ENCODE measurements at places on chromosomes 16 and 17.
A peak's percentile ranks its signal among the peaks of the same experiment; 100 is the strongest.

- DNase-seq = no peak
These were observed 112.8 kb downstream of the IRX5 start for GRCh38 chr16:55043499-55043898.

DNA sequence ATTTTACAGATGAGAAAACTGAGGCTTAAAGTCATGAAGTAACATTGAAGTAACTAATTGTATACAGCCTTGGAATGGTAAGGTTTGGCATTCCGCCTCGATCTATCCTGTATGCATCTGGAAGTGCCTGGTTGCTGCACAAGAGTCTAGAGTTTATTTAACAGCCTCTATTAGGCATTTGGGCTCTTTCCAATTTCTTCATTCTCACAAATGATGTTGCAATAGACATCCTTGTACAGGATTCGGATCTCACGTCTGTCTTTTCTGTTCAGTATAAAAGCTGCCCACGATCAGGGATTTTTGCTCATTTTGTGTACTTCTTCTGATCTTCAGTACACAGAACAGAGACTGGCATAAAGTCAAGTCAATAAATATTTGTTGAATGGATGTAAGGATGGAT, 100.5 kb downstream of the AIPL1 start:
- no peak for DNase-seq

- no peak for DNase-seq
These were observed 53.0 kb downstream of the SF3B3 start for GRCh38 chr16:70576431-70577255.

DNA sequence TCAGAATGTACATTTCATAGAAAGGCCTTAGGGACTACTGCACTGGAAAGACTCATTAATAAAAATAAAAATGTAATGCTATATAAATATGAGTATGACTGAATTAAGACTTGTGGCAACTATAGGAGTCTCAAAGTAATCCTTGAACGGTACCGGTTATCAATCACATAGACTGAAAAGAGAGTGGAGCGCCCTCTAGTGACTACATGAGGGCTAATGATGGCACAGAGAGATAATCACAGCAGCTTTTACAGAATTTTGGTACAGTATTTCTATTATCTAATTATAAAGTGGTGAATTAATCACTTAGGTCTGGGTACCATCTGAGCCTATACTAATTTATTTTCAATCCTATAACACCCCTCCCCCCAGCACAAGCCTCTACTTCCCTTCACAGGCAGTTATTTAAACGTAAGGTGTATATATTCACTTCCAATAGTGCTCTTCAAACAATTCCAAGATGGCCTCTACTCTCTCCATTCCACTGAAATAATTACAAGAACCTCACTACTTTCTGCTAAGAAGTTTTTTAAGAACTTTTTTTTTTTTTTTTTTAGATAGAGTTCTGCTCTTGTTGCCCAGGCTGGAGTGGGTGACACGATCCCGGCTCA, 40.7 kb upstream of the ANKFY1 start:
- DNase-seq = peak; percentile 68

DNA sequence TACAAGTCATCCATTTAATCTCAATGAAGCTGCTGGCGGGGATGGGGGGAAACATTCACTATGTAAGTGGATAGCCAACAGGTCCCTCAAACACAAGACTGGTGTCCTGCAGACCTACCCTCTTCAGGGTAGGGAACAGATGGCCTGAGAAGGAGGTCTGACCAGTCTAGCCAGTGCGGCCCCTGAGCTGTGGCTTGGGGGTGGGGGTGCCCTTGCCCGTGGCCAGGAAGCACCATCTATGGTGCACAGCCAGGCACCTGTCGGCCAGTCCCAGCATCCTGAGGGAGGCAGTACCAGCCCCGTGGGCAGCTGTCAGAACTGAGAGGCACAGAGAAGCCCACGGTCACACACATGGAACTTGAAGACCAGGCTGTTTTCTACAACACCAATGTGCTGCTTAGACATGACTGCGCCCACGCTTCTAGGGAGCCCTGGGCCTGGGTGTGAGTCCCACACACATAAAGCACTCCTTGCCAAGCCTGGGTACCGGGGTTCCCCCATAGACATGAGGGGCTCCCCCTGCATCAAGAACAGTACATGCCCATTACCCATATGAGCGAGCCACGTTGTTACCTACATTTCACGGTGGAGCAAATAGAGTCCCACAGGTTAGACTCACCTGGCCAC, 40.9 kb downstream of the RMI2 start:
- DNase-seq = no peak

GRCh38 chr17:29179232-29180033, 765 bp downstream of the MYO18A start:
- DNase-seq = no peak

- no peak for DNase-seq
These were observed 14.0 kb downstream of the CCR7 start for GRCh38 chr17:40551091-40551878.

GRCh38 chr17:39735882-39736281, 1.9 kb upstream of the GRB7 start:
- no peak for DNase-seq

DNA sequence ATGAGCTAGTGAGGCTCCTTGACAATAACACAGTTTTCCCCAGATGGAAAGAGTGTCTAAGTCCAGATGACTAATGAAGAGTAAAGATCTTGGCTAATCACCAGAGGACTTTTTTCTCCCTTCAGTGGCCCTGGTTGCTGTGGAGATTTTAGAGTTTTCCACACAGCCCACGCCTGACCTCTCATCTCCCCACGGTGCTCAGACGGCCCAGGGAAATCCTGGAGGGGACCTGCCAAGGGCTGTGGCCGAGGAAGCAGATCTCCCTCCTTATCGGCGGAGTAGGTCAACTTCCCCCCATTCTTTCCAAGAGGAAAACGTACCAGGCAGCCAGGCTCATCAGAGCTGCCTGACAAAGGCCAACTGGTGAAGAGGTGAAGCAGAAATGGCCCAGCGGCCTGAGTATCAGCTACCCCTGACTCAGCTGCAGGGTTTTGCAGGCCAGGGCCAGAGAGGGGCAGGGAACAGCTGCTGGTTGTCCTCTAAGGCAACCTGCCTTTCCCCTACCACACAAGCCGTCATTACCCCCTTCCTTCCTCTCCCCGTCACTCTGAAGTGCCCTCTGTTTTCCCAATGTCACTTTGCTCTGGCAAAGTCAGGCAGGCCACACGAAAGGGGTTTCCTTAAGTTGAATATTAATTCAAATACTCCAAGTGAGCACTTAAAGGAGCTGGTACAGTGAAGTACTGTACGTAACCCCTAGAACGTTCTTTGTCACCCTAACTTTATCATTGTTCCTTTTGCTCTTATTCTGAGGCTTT, 140.2 kb upstream of the ADAMTS18 start:
- DNase-seq = no peak

DNA sequence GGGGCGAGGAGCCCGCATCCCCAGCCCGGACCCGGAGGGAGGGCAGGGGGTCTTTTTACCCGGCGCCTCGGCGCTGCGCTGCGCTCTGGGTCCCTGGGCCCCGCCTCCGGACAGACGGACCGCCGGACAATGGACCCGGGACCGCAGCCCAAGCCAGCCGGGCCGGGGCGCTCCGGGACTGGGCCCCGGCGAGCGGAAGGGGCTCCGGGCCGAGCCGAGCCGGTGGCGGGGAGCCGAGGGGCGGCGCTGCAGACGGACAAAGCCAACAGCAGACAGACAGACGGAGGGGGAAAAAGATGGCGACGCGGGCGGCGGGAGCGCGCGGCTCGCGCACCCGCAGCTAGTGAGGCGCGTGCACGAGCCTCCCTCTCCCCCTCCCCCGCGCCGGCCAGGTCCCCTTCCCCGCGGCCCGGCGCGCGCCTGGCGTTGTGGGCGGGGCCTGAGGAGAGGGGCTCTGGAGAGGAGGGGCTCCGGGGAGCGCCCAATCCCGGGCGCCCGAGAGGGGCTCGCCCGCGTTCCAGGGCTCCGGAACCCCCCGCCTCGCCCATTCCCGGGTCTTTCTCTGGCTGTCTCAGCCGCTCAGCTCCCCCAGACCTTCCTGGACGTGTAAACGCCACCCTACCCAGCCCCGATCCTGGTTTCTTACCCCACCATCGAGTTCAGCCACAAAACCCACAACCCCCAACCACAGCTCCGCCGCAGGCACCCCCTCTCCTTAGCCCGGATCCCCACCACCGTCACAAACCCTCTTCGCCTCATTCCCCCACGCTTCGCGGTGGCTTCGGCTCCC, at the start of gene ZNF821:
TSS of gene ZNF821 (minus strand) at position 334 of the 790 bp plus-strand sequence. CDS start 4,236 bp downstream, outside the sequence.
- DNase-seq = peak; percentile 83

- no peak for DNase-seq
These were observed 69.6 kb upstream of the GSE1 start for GRCh38 chr16:85543536-85543935.

DNA sequence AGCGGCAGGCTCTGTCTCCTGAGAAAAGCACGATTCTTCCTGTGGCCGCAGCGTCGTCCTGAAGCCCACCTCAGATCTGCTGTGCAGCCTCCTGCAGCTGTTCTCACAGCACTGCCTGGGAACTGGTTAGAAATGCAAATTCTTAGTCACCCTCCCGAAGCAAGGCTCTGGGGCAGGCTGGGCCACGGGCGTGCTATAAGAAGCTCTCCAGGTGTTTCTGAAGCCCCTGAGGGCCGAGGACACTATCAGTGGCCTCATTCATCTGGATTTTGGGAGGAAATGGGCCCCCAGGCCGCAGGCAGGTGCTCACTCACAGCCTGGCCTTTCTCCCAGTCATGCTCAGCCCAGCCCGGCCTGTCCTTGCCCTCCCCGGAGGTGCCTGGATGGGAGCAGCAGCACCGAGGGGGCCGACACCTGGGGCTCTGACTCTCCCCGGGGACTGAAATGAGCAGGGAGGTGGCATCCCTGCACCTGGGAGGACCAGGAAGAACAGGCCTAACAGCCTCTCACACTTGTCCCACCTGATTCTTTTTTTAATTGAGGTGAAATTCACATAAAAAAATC, 10.4 kb upstream of the NLRC3 start:
- DNase-seq = no peak

DNA sequence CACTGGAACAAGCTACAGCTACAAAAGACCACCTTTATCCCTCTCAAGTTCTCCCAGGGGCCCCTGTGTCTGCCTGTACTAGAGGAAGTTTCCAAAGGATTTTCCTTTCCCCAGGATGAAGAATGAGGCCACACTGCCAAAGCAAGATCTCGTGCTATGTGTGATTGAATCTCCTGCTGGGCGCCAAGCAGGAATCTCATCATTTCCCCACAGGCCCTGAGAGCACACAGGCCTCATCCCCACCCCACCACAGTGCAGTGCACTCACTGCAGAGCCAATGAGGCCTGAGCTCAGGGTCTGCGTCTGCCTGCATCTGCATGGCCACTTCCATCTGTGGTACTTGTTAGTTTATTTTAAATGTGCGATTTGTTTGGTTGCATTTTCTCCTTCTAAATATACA, 387.4 kb upstream of the ASIC2 start:
- DNase-seq = no peak

DNA sequence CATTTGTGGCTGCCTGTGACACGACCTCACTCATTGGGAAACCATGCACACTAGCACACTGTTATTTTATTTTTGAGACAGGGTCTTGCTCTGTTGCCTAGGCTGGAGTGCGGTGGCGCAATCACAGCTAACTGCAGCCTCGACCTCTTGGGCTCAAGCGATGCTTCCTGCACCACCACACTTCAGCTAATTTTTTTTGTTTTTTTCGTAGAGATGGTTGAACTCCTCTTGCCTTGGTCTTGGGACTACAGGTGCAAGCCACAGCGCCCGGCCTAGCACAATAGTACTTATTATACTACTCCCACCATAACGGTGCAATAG, 2.8 kb upstream of the NPTX1 start:
- no peak for DNase-seq

GRCh38 chr17:63652106-63652505, 29.9 kb downstream of the MAP3K3 start:
- DNase-seq = no peak

DNA sequence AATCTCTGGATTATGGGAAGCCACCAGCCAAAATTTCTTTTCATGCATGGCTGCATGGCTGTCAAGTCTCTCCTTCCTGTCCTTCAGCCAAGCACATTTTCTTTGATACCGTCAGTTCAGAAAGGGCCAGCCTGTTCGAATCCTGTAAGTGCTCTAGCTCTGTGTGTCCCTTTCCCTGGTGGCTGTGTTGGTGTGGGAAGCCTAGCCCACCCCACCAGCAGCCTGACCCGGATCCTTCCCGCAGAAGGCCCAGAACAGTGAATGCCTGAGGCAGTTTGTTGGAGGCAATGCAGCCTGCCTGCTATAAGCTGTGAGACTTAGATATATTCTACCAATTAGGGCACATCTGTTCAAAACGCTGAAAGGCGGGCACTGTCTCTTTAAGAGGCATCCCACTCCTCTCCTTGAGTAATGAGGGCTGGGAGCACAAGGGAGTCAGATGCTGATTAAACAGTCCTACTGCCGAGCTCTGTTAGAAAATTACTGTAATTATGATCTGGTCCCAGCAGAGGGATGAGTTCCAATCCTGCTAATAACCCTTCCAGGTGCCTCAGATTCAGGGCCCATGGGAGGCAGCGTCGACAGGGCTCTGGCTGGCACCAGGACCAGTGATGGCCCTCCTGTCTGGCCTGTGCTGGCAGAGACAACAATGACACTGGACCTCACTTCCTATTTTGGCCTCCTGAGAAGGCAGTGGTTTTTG, 18.4 kb downstream of the SNX11 start:
- no peak for DNase-seq

- DNase-seq = no peak
These were observed 16.4 kb downstream of the CLEC19A start for GRCh38 chr16:19301931-19302330.

GRCh38 chr17:55434721-55435120, 13.1 kb upstream of the MMD start:
- DNase-seq = no peak

- DNase-seq = no peak
These were observed 45.8 kb downstream of the NOS2 start for GRCh38 chr17:27754549-27754948.

- DNase-seq = no peak
These were observed 40.7 kb upstream of the SLC6A2 start for GRCh38 chr16:55615071-55615470.

DNA sequence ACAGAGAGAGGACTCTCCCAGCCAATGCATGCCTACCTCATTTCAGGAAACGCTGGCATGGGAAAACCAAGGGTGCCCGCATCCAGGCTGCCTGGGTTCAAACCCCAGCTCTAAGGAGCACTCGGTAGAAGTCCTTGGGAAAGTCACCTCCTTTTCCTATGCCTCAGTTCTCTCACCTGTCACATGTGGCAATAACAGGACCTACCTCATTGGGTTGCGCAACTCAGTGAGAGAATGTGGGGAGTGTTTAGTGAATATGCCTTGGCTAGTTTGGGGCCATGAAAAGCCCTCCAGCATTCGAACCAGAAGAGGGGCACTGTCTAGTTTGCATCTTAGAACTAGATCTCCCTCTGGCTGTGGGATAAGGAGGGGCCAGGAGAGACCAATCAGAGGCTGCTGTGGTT, 9.0 kb upstream of the NXPH3 start:
- DNase-seq = no peak

- DNase-seq = no peak
These were observed 3.5 kb upstream of the C17orf107 start for GRCh38 chr17:4895657-4896331.
